ENCODE measurements at places on chromosomes 2 and 18.
A peak's percentile ranks its signal among the peaks of the same experiment; 100 is the strongest.

GRCh38 chr18:54813977-54814565 lies 14.2 kb upstream of the RAB27B start:
- DNase-seq = no peak

GRCh38 chr2:63056107-63057050 lies 5.7 kb downstream of the OTX1 start:
- peak; percentile 24 for DNase-seq

GRCh38 chr2:226798422-226799210 lies 1.0 kb downstream of the IRS1 start:
- peak; percentile 35 for DNase-seq

DNA sequence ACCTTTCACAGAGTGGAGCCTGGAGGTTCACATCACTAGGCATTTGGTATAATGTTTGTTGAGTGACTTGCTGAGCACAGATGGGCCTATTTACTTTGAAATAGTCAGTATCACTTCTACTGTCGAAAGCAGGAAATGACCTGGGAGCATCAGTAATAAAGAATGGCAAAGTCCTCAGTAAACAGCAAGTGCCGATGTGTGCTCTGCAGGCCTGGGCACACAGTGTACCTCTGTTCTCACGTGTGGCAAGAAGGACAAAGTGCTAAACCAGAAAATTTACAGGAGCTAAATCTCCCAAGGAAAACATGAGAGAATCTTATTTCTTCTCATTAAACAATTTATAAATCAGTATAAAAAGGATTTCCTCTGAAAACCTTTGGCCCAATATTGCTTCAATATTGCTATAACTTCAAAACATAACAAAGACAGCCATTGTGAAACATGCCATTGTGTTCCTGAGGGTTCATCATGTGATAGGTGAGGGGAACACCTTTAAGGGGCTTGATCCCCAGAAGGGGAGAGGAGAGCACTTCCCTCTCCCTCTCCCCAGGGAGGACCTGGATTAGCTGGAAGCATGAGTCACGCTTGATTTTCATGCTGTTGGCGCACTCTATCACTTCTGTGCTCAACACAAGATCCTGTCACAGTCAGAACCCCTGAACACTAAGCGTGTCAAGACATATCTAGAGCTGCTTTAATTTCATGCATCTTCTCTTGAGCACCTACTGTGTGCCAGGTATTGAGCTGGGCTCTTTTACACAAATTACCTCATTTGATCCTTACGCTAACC lies 131.5 kb upstream of the SMAD2 start:
- DNase-seq = no peak

DNA sequence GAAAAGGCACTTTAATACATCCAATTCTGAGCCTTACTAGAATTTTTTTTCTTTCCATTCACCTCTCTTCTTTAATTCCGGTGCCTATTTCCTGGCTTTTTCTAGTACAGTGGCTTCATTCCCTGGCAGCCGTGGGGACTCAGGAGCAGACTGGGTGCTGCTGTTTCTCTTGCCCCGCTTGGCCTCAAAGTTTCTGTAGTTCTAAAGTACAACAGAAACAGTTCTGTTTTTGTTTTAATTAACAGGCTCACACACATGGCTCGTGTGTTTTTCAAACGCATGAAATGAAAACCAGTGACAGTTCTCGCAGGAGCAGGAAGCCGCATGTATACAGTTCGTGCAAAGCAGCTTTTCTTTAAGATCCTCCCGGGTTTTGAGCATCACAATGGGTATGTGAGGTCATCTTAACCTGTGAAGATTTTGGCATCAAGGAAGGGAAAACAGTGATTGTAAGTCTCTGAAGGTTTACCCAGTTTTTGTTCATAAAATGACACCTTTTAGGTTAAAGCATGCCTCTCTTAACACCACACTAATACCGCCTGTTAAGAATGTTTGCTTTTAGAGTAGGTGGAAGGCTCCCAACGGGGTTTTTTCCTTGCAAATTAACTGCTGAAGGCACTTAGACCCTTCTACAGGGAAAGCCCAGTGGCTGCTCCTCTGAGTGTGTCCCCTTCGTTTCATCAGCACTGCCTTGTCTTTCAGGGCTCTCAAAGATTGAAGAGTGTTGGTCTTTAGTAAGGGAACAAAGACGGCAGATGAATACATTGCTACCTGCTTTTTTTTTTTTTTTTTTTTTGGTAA lies 5.8 kb downstream of the FZD7 start:
- no peak for DNase-seq

GRCh38 chr18:60892855-60893254 lies 440.4 kb upstream of the CDH20 start:
- DNase-seq = no peak

GRCh38 chr2:69789772-69790600 lies 39.5 kb upstream of the GMCL1 start:
- DNase-seq = no peak

DNA sequence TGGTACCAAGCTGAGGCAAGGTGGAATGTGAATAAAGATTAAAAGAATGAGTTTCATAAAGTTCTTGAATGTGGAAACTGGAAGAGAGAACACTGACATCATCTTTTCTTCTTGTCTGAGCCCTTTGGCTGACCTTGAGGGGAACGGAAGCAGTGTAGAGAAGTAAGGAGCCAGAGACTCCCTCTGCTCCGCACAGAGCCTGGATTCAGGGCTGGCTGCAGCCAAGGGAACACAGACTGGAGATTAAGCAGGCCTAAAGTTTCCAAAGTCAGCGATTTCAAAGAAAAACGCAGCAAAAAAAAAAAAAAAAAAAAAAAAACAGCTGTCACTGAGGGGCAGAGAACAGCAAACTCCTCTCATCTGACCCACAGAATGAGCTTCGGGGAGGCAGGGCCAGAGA lies 19.3 kb upstream of the ALK start:
- DNase-seq = no peak

DNA sequence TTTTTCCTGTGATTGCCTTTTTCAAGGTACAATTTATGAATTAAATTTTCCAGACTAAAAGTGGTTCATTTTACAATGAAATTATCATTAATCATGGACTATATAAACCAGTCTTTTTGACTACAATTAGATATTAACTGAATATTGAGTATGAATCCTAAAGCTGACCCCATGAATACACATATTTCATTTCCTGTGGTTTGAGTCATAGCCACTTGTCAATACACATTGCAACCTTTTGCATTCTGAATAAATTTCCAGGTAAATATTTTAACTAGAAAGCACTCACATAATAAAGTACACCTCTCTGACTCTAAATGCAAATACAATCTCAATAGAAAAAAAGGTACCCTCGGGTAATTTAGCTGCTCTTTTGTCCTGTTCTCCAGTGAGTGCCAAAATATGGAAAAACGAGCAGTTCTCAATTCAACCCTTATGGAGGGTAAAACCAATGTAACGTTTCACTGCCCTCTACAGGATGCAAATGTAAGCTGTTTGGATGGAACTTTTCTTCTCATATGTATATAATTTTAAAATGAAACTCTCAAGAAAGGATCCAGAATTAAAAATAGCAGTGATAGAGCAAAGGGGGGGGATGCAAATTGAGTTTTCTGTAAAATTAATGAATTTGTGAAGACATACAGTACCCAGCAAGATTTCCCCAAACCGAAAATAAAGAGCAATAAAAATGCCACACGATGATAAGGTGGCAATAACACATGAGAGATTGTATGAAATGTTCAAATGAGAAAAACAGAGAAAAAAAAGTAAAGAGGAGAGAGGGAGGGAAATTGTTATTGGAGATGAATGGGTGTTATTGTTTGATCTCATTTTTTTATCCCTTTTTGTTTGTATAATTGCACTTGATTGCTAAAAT lies 1795.7 kb upstream of the PIK3C3 start:
- no peak for DNase-seq

- DNase-seq = no peak
These were observed 37.1 kb upstream of the ASAP2 start for GRCh38 chr2:9169349-9170107.

- no peak for DNase-seq
These were observed 2.0 kb upstream of the PRKCE start for GRCh38 chr2:45649462-45649857.

DNA sequence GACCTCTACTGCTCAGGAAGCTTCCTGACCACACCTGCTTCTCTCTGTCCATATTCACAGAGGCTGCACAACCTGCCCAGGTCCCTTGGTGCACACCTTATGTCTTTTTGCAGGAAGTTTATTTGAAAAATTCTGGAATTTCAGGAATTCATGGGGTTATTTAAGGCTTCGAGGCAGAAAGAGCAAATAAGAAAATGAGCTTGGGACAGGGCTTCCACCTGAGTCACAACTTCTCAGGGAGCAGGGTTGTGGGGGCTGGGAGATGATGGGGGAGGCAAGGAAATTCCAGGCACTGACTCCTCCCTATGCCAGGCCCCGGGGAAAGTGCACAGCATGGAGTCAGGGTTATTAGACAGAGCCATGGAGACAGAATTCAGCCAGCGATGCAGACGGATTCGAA lies 57.7 kb downstream of the INHBB start:
- DNase-seq = no peak

DNA sequence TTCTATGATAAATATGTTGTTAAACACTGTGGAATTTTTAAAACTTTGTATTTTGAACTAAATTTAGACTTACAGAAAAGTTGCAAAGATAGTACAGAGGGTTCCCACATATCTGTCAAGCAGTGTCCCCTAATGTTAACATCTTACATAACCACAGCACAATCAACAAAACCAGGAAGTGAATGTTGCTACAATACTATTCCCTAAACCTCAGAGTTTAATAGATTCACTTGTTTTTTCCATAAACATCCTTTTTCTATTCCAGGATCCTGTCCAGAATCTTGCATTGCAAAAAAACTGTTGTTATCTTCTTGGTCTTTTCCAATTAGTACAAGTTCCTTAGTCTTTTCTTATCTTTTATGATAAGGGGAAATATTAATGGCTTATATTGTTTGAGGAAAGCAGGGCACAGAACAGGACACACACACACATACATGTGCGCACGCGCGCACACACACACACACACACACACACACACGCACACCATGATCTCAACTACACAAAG lies 251.1 kb upstream of the TRIB2 start:
- no peak for DNase-seq

- no peak for DNase-seq
These were observed 40.5 kb upstream of the GAREM1 start for GRCh38 chr18:32511147-32511546.

All from activated T-cell treated with anti-CD3 and anti-CD28 coated beads for 48 hours (primary cell).